ENCODE measurements at places on chromosomes 12 and 14.

- no peak for DNase-seq
Observed at GRCh38 chr14:56280843-56281242, 162.6 kb downstream of the PELI2 start.

GRCh38 chr12:126770188-126770587 is 1496.8 kb upstream of the TMEM132C start:
- no peak for DNase-seq

DNA sequence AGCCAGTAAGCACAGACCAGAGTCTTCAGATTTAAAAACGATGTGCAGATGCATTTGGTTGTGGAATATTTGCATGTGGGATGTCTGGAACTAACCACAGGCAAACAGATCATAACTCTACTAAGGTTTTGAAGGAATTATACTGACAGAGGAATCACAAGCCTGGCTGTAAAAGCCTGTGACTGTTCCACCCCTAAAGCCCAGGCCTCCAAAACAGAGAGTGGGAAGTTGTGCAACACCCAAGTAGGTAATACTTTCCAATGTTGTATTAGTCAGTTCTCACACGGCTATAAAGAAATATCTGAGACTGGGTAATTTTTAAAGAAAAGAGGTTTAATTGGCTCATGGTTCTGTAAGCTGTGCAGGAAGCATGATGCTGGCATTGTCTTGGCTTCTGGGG is 68.1 kb upstream of the DCD start:
- no peak for DNase-seq

GRCh38 chr12:29376118-29376517 is 4.9 kb downstream of the ERGIC2 start:
- no peak for DNase-seq

DNA sequence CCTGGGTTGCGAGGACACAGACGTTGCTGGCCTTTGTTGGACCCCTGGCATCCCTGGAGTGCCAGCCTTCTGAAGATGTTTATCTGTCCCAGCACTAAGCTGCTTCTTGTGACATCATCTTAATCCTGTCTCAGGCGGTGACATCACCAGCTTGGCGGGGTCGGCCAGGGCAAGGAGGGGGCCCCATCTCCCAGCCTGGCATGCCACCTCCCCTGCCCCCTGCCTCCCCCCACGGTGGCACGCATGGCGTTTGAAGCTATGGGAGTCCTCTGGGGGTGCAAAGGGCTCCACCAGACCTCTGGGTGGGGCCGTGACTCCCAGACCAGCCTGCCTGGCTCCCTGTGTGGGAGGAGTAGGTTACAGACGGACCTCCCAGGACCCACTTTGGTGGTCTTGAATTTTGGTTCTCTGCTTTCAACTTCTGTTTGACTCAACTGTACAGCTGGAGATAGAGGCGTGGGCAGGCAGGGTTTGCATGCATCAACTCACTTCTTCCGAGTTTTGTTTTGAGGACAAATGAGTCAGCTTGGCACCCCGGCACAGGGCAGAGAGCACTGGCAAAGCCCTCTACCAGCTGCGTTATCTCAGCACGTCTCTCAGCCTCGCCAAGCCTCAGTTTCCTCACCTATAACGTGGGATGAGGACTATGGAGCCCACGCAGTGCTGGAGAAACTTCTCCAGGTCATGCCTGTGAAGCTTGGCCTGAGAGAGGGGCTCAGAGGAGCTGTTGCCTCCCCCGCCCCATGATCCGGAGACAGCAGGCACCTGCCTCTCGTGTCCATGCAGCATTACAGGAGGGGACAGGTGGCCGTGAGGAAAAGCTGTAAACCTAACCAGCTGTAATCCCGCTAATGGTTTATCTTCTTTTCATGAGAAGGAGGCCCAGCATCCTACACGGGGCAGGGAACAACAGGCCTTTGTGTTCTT is 38.8 kb upstream of the EML1 start:
- DNase-seq = peak; percentile 33

Measured in AG10803 (cell line).